ENCODE measurements at places on chromosomes 7 and 10.

GRCh38 chr7:112874909-112875308, 84.7 kb upstream of the TMEM168 start:
- no peak for DNase-seq

- no peak for DNase-seq
Measured at GRCh38 chr10:33859319-33860022, 525.0 kb upstream of the NRP1 start.

DNA sequence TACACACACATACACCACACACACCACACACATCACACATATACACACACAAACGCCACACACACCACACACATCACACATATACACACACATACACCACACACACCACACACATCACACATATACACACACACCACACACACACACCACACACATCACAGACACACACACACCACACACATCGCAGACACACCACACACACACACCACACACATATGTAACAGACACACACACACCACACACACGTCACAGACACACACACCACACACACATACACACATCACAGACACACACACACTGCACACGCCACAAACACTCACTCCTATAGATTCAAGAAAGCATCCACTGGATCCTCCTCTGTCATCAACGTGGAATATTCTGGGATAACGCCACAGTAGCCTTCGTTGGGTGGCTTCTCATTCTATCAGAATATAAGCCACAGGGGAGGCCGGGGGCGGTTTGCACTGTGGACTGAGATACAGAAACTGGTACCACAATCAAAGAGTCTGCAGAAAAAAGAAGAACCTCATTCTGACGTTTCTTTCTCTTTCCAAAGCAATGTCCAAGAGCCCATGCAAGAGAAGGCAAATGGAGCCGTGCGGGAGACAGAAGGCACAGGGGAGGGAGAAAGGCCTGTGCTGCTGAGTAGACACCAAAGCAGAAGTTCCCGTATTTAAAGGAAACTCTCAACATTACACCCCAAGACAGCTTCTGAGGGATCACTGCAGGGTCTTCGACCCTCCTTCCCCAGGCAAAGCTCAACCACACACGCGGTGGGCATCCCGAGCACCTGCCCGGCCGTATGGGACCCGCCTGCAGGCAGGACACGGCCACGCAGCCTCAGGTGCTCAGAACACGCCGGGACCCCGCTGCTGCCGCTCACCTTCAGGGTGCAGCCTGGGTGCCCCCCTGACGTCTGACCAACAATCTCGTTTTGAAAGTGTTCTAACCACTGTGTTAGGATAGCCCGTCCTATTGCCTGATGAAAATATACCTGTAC, 321.2 kb downstream of the DNAJB6 start:
- DNase-seq = no peak

DNA sequence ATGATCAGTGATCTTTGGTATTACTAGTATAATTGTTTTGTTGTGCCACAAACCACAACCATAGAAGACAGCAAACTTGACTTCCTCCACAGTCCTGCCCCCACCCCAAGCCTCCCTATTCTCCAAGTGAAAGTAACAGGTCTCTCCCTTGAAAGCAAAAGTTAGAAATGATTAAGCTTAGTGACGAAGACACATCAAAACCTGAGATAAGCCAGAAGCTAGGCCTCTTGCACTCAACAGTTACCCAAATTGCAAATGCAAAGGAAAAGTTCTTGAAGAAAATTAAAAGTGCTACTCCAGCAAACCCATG, 7.5 kb downstream of the SAR1A start:
- DNase-seq = no peak

DNA sequence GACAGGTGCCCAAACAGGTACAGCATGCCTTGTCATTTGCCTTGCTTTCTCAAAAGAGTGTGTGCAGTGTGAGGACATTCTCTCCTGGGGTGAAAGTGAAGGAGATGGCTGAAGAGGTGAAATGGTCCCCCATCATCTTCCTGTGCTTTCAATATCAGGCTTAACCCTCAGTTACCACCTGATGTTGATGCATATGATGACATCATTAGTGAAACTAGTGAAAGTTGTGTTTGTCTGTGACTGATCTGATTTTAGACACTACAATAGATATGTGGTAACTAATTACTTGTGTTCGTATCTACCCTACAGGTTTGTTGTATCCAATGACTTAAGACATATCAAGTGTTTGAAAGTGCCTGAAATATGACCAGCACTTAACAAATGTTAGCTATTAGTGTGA, 24.4 kb upstream of the LRRC18 start:
- no peak for DNase-seq

DNA sequence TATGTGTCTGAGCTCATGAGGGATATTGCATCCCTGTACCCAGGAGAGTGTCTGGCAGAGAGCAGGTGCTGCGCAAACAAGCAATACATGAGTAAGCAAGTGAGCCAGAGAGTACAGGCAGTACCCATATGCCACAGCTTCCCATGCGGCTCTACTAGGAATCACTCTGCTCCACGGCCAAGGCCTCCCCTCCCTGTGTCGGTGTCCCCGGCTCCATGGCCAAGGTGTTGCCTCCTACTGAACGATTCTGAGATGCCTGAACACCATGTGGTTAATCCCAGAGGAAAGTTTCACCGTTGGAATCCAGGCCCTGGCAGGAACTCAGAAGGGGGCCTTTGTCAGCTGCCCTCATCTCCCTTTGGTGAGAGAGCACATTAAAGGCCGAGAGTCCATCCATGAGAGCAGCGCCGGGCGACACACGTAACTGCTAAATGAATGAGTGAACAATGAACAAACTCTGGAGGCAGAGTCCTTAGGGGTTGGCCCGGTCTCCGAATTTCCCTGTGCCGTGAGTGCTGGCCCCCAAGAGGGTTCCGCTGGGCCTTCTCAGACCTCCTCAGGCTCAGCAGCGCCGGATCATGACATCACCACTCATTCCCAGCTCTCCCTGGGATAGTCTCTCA, 136.0 kb upstream of the FAM20C start:
- DNase-seq = no peak

DNA sequence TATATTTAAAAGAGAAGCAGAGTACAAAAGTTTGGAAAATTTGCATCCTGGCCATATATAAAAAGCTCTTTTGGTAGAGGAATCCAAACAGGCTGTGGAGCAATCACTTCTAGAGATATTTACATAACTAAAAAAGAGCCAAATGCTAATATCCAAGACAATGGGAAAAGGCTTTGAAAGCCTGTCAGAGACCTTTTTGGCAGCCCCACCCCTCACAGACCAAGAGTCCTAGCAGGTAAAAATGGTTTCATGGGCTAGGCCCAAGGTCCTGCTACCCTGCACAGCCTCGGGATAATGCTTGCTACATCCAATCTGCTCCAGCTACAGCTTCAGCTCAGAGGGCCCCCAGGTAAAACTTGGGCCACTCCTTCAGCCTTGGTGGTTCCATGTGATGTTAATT, 430.2 kb upstream of the KCND2 start:
- no peak for DNase-seq

DNA sequence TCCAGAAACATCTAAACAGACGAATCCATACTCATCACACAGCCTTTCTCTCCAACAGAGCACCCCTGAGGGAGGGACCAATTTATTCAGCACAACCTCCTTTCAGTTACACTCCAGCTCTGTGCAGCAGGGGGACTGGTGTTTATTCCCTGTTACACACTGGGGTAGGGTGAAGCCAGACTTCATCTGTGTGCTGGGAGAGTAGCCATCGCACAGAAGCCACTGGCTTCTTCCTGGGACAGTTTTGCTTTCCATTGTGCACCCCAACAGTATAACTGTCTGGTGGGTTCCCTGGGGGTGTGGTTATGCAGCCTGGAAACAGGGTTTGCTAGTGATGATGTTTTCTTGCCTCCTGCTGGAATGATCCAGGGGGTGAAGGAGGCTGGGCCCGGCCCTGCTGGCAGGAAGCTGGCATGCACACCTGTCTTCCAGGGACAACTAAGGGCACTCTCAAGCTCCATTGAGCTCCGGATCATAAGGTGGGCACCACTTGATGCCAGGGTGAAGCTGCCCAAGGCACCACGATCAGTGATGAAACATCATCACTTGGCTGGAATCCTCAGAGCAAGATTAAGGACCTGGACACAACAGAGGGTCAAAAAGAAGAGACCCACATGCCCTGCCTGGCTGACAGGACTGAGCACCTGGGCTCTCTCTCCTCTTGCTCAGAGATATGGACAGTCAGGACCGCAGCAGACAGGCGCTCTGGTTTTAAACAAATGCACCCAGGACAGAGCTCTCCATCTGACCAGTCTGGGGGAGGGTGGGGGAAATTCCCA, 293.2 kb downstream of the GRID1 start:
- no peak for DNase-seq

Data from fibroblast of pulmonary artery (primary cell).